ENCODE measurements at places on chromosomes 1 and 21.
A peak's percentile ranks its signal among the peaks of the same experiment; 100 is the strongest.

DNA sequence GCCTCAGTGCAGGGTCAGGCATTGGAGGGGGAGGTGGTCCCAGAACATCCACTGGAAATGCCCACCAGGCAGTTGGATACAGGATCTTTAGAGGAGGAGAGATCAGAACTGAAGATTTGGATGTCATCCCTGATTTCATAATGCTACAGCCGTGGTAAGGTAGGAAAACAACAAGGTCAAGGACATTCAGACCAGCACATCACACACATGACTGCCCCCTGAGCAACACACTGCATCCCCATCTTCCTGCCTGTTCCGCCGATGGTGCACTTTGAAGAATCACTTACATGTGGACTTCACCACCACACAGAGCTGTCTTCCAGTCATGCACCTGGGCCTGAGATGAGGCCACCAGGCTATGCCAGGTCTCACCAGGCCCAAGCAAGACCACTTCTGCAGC lies 16.7 kb downstream of the KIAA1614 start:
- no peak for DNase-seq

GRCh38 chr21:33480481-33481103 lies 818 bp upstream of the TMEM50B start:
- no peak for DNase-seq

DNA sequence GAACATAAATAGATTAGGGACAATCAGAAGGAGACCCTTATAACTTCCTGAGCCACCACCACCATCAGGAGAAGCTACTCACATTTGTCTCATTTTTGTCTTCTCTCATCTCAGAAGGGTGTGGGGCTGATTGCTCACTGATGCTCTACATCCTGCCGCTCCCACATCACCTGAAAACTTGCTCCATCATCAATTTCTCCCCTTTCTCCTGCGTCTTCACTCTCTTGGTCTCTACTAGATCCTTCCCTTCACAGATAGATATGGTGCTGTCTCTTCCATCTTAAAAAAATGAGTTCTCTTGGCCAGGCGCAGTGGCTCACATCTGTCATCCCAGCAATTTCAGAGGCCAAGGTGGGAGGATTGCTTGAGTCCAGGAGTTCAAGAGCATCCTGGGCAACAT lies 38.4 kb downstream of the C1orf216 start:
- no peak for DNase-seq

- DNase-seq, result no peak
Observed at GRCh38 chr21:14080040-14080763, 130.6 kb downstream of the LIPI start.

GRCh38 chr1:228405200-228405978 lies 1.2 kb downstream of the TRIM11 start:
- DNase-seq, result no peak

GRCh38 chr21:35448876-35449599 lies 399.9 kb upstream of the RUNX1 start:
- no peak for DNase-seq

DNA sequence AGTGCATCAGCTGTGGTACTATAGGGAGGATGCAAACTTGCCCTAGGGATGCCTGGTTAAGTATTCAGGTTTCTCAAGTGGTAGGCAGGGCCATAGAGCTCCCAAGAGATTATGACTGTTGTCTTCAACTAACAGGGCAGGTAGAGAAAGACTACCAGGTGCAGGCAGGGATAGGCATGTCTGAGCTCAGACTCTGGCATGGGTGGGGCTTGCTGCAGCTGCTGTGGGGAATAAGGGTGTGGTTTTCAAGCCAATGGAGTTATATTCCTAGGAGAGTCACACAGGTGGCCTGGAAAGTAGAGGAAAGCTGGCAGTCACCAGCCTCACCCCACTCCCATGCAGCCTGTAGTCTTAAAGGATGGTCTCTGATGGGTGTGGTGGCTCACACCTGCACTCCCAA lies 673.4 kb upstream of the ADGRL4 start:
- no peak for DNase-seq

- DNase-seq, result peak; percentile 23
Observed at GRCh38 chr1:11483581-11484320, 4.8 kb downstream of the DISP3 start.

DNA sequence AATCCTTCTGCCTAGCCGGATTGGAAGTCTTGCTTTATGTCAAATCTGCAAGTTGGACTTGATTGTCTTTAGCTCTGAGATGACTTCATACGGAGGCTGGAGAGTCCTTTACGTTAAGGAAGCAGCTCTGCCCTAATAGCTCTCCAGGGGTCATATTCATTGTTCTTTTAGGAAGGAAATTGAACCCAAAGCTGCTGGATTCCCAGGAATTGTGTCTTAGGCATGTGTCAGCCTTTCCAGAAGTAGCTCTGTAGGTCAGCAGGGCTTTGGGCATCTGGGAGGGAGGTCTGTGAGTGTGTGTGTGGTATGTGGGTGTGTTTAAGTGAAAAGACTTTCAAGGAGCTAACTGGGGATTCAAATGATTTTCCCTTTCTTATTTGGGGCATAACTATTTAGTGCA lies 82.4 kb downstream of the ABCA4 start:
- no peak for DNase-seq

DNA sequence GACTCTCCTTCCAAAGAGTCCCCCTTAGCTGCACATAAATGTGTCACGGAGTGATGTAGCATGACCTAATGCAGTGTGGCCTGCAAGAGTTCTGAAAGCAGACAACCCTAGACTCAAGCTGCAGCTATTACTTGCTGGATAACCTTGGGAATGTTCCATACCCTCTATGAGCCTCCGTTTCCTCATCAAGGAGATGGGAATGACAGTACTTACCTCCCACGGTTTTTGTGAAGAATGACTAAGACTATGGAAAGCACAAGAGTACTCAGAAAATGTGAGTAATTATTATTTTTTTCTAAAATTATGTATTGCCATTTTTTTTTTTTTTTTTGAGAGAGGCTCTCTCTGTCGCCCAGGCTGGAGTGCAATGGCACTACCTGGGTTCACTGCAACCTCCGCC lies 3.0 kb downstream of the TTC39A start:
- DNase-seq, result no peak

DNA sequence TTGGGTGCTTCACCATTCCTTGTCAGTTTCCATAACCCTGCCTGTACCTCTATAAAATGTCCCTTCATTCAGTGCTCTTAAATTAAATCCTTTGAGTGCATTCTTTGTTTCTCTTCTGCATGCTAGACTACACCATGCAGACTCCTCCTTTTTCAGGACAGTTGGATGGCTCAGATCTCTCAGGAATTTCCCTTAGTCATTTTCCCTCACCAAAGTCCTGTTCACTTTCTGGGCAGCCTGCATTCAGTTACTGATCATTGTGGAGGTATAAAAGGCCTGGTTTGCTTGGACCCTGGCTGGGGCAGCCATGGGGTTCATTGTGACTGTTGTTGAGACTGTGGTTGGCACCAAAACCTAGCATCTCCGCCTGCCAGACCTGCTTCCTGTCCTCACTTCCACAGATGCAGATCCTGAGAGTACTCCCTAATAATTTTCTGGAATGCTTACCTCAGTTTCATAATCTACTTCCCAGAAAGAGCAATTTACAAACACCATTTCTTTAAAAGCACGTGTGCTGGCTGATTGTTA lies 88.4 kb downstream of the PDE4B start:
- peak; percentile 35 for DNase-seq

- no peak for DNase-seq
Observed at GRCh38 chr21:45252448-45252925, 35.2 kb downstream of the POFUT2 start.

GRCh38 chr1:30360281-30360680 lies 363.1 kb downstream of the MATN1 start:
- no peak for DNase-seq

DNA sequence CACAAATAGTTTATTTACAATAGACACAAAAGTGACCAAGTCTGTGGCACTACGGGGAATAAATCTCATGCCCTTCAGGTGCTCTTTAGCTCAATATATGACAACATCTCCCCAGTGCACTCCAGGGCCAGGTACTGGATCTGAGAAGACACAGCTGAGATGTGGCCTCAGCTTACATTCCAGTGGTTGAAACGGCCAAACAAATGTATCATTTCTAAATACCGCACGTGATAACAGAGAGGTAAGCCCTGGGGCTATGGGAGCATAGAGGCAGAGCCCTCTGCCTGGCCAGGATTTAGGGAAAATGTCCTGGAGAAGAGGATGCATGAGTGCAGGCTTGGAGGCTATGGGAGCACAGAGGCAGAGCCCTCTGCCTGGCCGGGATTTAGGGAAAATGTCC lies 630.5 kb downstream of the SMYD3 start:
- DNase-seq, result no peak

GRCh38 chr1:201715801-201716741 lies 112.9 kb upstream of the IPO9 start:
- no peak for DNase-seq

- no peak for DNase-seq
Observed at GRCh38 chr21:31143036-31143435, 104.8 kb upstream of the KRTAP19-8 start.

DNA sequence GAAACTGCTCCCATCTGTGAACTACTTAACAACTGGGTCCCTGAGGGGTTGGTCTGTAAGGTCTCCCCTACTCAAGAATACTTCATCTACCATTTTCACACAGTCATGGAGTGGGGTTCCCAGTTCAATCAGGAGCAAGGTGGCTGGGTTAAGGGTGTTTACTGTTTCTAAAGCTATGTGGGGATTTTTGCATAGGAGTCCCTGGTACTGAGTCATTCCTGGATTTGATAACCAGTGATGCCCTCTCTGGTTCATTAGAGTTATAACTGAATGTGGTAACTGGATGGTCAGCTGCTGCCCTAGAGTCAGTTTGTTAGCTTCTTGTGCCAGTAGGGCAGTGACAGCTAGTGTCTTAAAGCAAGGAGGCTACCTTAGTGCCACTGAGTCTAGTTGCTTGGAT lies 29.4 kb upstream of the KCNJ15 start:
- DNase-seq, result no peak

- DNase-seq, result no peak
Observed at GRCh38 chr1:156247460-156248322, at the start of gene PAQR6. Gene PAQR6 (minus strand): TSS chr1:156248056. CDS start chr1:156246731, 1,325 bp downstream.

GRCh38 chr1:241749041-241749944 lies 97.2 kb downstream of the WDR64 start:
- DNase-seq, result peak; percentile 18

- no peak for DNase-seq
Observed at GRCh38 chr1:170291516-170291915, 145.8 kb downstream of the NTMT2 start.

DNA sequence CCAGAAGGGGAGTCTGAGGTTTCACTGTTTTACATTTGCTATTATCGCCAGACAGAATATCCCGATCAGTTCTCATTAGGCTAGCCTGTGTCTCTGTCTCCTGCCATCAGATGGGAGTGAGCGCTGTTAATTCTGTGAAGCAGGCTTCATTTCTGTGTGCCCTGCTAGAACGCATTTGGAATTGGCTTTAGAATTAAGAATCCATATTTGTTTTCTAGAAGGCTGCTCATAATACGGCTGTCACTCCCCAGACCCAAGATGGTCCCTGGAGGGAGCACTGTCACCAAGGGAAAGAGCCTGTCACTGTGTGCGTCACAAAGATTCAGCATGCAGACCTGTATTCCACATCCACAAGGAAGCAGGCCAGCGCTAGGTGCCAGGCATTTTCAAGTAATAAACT lies 49.2 kb downstream of the CASQ2 start:
- DNase-seq, result no peak

DNA sequence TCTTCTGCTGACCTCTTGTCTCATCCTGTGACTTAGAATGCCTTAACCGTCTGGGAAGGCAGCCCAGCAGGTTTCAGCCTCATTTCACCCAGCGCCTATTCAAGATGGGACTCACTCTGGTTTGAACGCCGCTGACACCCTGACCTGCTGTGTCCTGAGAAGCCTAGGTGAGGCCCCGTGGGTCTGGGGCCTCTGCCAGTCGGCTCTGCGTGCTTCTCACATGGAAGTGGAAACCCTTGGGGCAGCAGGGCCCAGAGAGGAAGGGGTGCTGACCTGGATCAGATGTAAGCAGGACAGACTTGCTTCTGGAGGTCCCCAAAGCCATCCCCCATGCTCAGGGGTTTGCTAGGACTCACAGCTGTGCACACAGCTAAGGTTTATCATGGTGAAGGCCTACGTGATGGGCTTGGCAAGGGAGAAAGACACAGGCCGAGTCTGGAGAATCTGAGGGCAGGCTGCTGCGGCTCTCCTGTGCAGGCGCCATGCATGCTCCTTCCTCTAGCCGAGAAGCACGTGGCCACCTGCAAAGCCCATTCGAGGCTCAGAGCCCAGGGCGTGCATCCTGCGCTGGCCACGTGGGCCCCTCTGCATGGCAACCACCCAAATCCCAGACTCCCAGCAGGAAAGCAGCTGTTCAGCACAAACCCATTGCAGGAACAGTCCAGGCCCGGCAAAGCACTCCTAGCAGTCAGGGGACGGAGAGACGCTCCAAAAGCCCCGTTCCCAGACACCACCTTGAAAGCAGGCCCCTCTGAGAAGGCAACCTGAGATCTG lies 3.8 kb downstream of the TRPM2 start:
- DNase-seq, result no peak

DNA sequence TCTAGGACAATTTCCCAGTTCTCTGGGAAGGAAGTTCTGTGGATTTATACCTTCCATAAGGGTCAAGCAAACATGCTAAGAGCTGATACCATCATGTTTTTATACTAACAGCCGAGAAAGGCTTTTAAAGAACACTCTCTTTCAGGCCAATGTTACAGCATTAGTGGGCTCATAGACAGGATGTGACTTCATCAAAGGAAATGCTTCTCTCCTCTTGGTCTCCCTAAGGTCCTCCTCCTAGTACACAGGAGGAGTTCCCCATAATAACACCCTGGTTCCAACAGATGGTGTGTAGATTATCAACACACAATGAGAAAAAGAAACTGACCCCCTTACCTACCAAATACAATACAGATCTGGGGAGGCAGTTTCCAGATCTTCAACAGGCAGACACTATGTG lies 26.7 kb upstream of the GLIS1 start:
- no peak for DNase-seq

GRCh38 chr1:35210321-35211119 lies 17.6 kb upstream of the SFPQ start:
- no peak for DNase-seq

DNA sequence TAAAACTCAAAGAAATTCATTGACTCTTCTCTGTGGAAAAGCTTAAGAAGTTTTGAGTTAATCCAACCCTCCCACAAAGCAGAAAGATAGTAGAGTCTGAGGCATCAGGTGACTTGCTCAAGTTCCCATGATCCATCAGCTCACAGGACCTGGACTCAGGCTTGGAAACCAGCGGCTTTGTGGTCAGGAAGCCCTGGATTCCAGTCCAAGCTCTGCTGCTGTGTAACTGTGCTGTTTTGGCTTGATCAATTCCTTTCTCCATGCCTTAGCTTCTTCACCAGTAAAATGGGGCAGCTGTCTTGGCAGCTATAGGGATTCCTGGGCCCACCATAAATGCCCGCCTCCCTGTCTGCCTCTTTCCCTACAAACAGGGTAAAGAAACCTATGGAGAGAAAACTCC lies 180.2 kb downstream of the HIVEP3 start:
- no peak for DNase-seq

GRCh38 chr1:94401206-94401605 lies 17.0 kb upstream of the ABCD3 start:
- DNase-seq, result peak; percentile 86
